Mesenteric fat pad (tissue), 1 donor: ENCODE measurements at places on chromosomes 1 and 21. TPM values are rescaled to one million over a fixed set of nuclear protein-coding genes. Genes with fewer than 3 reads are reported as not detected.

- no peak for DNase-seq
Measured at GRCh38 chr1:13605159-13605558, 21.5 kb downstream of the PDPN start.

DNA sequence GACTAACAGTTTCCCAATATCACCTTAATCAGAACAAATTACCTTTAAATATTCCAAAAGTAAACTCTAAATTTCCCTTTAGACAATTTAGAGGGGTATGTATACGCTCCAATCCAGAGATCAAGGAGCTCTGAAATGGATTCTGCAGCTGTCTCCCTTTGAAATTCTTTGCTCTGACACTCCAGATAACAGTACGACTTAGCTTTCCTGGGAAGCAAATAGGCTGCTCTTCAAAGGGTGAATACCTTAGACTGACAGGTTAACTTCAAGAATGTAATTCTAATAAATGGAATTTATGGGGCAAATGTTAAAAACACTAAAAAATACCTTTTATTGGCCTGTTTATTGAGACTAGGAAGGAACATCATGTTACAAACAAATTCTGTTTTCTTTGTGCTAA, 357.2 kb downstream of the USP25 start:
- DNase-seq: no peak

DNA sequence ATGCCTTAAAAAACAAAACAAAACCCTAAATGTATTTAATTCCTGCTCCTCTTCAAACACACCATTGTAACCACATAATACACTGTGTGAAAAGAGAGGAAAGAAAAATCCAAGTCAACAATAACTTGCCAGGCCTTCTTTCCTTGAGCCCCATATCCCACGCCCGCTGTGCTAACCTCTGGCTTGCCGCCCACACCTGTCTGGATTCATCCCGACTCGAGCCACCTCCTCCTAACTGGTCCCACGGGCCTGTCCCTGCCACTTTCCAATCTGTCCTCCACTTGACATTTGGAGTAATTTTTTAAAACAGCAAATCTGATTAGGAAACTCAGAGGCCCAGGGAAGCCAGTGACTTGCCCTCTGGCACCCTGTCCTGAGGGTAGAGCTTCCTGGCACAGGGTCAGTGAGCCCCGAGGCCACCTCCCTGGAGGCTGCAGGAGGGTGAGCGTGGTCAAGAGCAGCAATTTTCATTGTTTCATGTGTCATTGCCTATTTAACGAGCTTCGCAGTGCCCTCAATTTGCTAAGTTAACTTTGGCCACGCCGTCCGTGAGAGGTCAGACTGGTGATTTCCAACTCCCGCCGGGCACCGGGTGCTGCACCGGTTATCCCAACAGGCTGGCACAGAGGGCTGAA, 54.1 kb downstream of the B3GALT5 start:
- DNase-seq: no peak

- no peak for DNase-seq
Measured at GRCh38 chr1:203149188-203149840, 21.8 kb downstream of the ADORA1 start.

The SORT1 gene
- total RNA-seq: 169 TPM
